ENCODE measurements at places on chromosomes 4 and X. TPM values are rescaled to one million over a fixed set of nuclear protein-coding genes. Genes with fewer than 3 reads are reported as not detected.

GRCh38 chrX:70168238-70169188 is 8.8 kb upstream of the DGAT2L6 start:
- no peak for DNase-seq

DNA sequence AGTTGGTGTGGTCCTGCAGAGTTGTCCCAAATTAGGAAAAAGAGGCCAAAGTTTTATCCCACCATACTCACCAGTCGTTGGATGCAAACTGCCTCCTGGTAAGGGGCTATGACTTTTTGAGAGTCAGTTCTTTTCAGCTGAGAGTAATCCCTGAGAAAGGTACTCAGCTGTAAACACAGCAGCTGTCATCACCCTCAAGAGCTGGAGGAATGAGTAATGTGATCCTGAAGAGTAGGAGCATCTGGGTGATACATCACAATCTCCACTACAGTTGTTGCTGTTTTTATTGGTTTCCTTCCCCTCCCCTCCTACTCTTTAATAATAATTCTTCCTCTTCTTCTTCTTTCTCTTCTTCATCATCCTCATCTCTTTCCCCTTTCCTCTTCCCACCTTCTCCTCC is 5.7 kb downstream of the MAGEE1 start:
- DNase-seq = no peak

- no peak for DNase-seq
Observed at GRCh38 chrX:69386681-69387080, 117.4 kb upstream of the NALF2 start.

P2RY4 gene
- not detected for total RNA-seq

DNA sequence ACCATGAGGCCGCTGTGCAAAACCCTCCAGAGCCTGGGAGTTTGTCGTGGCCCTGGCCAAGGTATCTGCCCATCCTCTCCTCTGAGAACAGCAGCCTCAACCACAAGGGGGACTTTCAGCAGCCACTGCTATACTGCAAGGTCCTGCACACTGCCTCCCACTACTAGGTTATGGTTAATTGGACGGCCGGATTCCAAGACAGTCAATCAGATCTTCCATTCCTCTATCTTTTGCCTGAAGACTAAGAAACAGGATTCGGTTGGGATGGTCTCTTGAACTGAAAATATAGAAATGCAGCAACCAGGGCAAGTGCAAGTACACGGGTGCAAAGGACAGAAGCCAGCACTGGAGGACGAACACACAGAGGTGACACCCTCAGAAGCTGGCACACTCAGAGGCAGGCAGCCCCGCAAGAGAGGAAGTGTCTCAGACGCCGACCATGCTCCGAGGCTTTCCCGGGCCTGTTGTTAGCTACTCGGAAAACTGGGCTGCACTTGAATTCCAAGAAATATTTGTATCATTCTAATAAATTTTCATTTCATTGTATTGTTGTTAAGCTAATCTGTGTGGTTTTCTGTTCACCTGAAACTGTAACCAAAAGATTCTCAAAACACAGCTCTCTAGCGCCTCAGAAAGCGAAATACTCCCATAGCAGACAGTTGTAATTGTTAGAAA is 63.3 kb downstream of the AFAP1 start:
- DNase-seq = no peak

SLC39A8 gene
- total RNA-seq = 189 TPM

- DNase-seq = no peak
Observed at GRCh38 chr4:38002451-38003071, 42.4 kb downstream of the PTTG2 start.

DNA sequence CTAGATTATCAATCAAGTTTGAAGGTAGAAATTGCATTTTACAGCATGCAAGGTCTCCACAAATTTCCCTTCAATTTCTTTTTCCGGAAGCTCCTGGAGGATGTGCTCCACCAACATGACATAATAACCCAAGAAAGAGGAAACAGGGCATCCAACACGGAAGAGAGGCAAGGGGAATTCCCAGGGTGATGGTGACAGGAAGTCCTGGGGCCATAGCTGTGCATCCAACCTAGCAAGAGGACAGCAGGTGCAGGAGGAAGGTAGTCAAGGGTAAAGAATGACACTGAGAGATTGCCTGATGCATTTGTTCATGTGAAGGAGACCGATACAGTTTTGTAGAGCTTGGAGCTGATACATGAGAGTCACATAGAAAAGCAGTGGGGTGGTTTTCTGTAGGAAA is 115.7 kb upstream of the LSM6 start:
- DNase-seq = no peak

SPACA5 gene
- total RNA-seq = not detected

GRCh38 chrX:68375803-68376202 is 57.5 kb downstream of the OPHN1 start:
- DNase-seq = no peak

DNA sequence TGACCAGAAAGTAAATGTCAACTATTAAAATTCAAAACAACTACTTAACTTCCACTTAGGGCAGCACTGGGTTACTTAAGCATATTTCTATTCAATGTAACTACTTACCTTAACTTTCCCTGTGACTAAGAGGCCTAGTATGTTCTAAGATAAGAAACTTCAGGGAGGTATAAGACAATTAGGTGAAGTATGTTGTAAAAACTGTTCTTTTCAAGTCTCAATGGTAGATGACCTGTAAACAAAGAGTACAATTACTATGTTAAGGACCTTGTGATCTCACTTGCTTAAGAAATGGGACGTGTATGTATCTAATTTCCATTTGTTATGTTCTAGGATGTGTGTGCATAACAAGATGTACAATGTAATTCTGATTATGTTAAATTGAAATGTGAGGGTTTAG is 960.5 kb downstream of the CCSER1 start:
- no peak for DNase-seq

DNA sequence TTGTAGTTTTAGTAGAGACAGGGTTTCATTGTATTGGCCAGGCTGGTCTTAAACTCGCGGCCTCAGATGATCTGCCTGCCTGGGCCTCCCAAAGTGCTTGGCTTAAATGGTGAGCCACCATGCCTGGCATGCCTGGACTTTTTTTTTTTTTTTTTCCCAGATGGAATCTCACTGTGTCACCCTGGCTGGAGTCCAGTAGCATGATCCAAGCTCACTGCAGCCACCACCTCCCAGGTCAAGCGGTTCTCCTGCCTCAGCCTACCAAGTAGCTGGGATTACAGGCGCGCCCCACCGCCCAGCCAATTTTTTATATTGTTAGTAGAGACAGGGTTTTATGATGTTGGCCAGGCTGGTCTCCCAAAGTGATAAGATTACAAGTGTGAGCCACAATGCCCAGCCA is 8.4 kb downstream of the UBE2K start:
- no peak for DNase-seq

BDH2 gene
- 32.9 TPM for total RNA-seq

SUPT20HL1 gene
- not detected for total RNA-seq

DNA sequence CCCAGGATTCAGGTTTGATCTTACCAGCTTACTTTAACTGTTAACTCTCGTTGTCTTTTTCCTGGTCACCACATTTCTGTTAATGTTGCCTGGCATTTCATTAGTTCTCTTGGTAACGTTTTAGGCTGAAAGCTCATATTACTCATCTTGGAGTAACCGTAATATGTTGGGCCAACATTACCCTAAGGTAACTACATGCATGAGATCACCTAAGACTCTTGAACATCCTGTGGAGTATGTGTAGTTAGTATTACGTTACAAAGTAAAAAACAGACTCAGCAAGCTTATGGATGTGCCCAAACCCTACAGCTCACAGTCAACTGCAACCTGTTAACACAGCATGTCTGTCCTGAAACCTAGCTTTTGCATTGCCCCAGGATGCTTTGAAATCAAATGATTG is 203.3 kb upstream of the HS3ST1 start:
- DNase-seq = no peak

- DNase-seq = no peak
Observed at GRCh38 chrX:17552044-17552650, 177.1 kb downstream of the NHS start.

DNA sequence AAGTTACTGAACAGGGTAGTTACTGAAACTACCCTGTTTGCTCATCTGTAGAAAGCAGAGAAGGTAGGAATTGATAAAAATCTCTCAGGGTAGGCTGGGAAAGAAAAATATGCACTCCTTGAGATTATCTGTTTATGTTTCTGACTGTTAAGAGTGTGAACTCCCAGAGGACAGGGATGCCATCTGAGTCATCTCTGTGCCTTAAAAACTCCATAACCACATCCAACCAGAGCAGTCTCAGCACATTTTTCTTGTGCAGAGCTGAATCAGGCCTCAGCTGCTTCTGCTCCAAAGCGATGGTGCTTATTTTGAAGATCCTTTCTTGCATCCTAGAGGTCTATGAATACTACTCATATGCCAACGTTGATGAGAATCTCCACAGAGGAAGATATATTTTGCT is 9.9 kb downstream of the CENPVL3 start:
- DNase-seq = no peak

GRCh38 chrX:119459181-119459580 is 9.1 kb upstream of the SLC25A5 start:
- no peak for DNase-seq

GRCh38 chr4:177803151-177803550 is 360.9 kb upstream of the AGA start:
- DNase-seq = no peak

TRPC3 gene
- 1.6 TPM for total RNA-seq

DNA sequence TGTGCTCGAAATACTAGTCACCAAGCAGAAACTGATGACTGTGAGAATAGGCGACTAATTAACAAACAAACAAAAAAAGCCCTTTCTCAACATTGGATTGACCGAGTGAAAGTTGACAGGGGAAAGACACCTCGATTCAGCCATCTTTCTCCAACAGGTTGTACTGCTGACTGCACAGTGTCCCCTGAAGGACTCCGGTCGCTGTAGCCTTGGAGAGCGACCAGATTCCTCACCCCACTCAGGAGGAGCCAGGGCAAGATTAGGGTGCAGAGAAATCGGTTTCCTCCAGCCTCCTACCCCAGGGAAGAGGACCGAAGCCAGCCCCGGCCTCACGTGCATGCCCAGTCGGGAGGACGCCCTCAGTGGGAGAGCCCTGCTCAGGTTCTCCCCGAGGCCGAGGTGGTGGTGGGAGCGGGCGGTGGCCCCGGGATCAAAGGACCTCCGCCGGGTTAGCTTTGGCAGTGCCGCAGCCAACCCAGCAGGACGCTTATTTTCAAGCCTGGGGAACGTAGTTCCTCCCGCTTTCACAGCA is 1.1 kb upstream of the RAP1GDS1 start:
- no peak for DNase-seq

DNA sequence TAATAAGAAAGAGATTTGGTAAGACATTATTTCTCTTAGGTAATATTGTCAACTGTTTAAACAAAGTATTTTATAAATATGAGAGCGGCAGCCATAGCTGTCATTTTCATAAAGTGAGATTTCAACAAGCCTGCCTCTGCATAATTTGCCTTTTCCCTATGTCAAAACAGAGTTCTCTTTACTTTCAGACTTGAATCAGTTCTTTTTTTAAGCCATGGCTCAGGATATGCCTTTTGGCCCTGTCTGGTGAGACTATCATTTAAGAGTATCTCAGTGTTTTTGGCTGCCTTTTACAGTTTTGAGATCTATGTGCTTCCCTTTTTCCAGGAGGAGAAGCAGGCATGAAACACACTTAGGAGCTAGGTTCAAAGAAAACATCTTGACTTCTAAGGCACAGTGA is 7.5 kb upstream of the GUCY1A1 start:
- no peak for DNase-seq

LANCL3 gene
- total RNA-seq = 0.09 TPM

- no peak for DNase-seq
Observed at GRCh38 chrX:150486011-150486410, 82.4 kb upstream of the MTM1 start.

EIF1AX gene
- total RNA-seq = 55.7 TPM

SERPINA7 gene
- not detected for total RNA-seq

CABS1 gene
- not detected for total RNA-seq

DNA sequence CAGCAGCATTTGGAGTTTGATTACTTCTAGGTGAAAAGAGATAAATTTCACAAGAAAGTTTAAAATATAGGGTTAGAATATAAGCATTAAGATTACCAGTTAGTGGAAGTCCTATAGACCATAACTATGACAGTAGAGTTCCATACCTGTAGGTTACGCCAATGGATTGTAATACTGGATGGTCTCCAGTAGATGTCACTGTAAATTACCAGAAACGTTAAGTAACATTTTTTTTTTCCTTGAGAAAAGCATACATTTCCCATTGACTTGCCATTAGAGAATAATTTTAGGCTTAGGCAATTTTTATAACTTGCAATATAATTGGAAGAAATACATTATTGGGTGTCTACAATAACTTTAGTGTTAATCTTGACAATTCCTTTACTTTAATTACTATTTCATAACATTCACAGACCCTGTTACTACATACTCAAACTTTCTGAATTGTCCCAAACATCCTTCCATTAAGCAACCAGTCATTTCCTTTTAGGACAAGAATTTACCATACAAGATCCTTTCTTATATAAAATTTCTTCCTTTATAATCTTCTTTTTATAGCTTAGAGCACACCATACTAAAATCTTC is 304.1 kb upstream of the TECRL start:
- no peak for DNase-seq

GRCh38 chr4:2534904-2535375 is 1.5 kb upstream of the FAM193A start:
- DNase-seq = no peak
